ENCODE measurements at places on chromosomes 5 and 9. TPM values are rescaled to one million over a fixed set of nuclear protein-coding genes. Genes with fewer than 3 reads are reported as not detected.
A peak's percentile ranks its signal among the peaks of the same experiment; 100 is the strongest.

DNA sequence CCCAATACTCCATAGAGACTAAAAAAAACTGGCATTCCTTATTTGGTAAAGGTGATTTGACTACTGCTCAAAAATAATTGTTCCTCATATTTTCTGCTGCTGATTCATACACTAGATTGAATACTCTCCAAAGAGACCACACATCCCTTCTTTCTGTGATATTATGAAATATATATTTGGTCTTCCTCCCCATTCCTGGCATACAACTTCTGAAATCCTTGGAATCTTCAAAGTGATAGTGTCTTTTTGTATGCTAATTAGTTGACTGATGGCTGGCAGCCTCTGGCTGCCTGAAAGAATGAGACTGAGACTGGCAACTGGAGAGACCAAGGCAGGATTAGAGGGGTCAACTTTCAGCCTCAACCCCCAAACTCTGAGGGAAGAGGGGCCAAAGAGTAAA lies 348.0 kb upstream of the RFX3 start:
- H3K4me3 ChIP-seq = no peak overlapping the region
- H3K4me1 ChIP-seq = no peaks in the 10 kb centered on the region
- H3K27ac ChIP-seq = no peak overlapping the region
- no peak for DNase-seq
- H3K36me3 ChIP-seq = no peaks in the 10 kb centered on the region

GRCh38 chr5:86807046-86808031 lies 189.6 kb downstream of the COX7C start:
- no peaks in the 10 kb centered on the region for H3K27me3 ChIP-seq
- H3K27ac ChIP-seq = no peak overlapping the region
- H3K4me1 ChIP-seq = no peaks in the 10 kb centered on the region
- no peaks in the 10 kb centered on the region for H3K36me3 ChIP-seq

- no peak for DNase-seq
- H3K36me3 ChIP-seq = no peaks in the 10 kb centered on the region
- no peaks in the 10 kb centered on the region for H3K4me1 ChIP-seq
- no peaks in the 10 kb centered on the region for H3K27me3 ChIP-seq
- H3K27ac ChIP-seq = no peak overlapping the region
- H3K4me3 ChIP-seq = no peak overlapping the region
These were observed 792.7 kb upstream of the CHD1 start for GRCh38 chr5:99721506-99721905.

- H3K4me3 ChIP-seq = no peak overlapping the region
- no peaks in the 10 kb centered on the region for H3K27me3 ChIP-seq
- no peaks in the 10 kb centered on the region for H3K4me1 ChIP-seq
- no peaks in the 10 kb centered on the region for H3K36me3 ChIP-seq
- no peak for DNase-seq
These were observed 58.9 kb upstream of the ANKH start for GRCh38 chr5:14930486-14930885.

GRCh38 chr9:117704597-117704996 lies 394 bp downstream of the TLR4 start:
- peaks cover 8% of the 10 kb centered on the region for H3K4me1 ChIP-seq
- peak overlapping the region; percentile 62 for H3K27ac ChIP-seq
- no peaks in the 10 kb centered on the region for H3K36me3 ChIP-seq
- H3K4me3 ChIP-seq = peak overlapping the region; percentile 53

DNA sequence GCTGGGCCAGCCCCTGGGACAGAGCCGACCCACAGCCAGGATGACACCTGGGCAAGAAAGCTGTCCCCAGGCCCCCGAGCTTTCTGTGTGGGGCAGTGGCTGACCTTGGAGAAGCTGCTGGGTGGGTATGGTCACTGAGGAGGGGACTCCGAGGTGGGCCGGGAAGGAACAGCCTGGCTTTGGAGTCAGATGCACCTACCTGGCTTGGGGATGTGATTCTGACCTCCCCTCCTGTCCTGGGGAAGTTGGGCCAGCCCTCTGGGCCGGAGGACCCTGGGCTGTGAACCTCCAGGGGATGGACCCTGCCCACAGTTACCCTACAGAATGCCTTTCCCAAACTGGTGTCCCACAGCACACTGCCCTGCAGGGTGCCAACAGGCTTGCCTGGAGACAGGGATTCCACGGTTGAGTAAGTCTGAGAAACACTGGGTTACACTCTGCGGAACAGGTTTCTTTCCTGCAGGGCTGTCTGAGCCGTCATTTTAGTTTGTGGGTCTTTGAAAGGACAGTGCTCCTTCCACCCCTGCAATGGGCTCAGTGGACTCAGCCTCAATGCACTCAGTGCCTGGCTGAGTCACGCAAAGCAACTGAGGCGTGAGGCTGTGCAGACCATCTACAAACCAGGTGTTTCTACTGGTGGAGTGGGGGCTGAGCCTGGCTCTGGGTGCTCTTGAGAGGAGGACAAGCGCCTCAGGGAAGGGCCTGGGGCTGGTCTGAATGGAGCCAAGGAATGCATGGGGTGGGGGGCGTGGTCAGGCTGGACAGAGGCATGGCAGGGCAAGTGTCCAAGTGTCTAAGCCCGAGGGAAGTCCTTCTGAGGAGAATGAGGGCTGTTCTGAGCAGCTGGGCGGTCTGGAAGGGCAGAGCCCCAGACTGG lies 41.3 kb upstream of the PHYKPL start:
- no peak overlapping the region for H3K4me3 ChIP-seq
- H3K27ac ChIP-seq = no peak overlapping the region

DNA sequence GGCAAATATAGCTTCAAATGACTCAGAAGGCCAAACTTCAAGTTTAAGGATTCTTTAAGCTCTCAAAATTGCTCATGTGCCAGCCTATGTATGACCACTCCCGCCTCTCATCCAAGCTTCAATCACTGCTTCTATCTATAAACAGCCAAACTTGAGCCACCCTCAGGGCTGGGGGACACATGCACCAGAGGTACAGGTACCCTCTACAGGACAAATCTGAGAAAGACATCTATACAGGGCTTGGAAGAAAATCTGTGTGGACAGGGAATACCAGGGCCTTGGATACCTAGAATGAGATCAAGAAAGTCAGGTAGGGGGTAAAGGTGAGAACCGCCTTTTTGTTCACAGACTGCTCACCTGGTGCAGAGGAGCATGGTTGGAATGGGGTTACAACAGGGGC lies 217.9 kb downstream of the ATPSCKMT start:
- DNase-seq = no peak
- no peaks in the 10 kb centered on the region for H3K27me3 ChIP-seq
- no peak overlapping the region for H3K27ac ChIP-seq
- no peaks in the 10 kb centered on the region for H3K36me3 ChIP-seq
- H3K4me3 ChIP-seq = no peak overlapping the region

GRCh38 chr5:143776951-143777350 lies 35.0 kb upstream of the HMHB1 start:
- no peaks in the 10 kb centered on the region for H3K27me3 ChIP-seq
- H3K36me3 ChIP-seq = no peaks in the 10 kb centered on the region
- no peak for DNase-seq
- no peak overlapping the region for H3K4me3 ChIP-seq
- H3K27ac ChIP-seq = no peak overlapping the region
- H3K4me1 ChIP-seq = no peaks in the 10 kb centered on the region

DNA sequence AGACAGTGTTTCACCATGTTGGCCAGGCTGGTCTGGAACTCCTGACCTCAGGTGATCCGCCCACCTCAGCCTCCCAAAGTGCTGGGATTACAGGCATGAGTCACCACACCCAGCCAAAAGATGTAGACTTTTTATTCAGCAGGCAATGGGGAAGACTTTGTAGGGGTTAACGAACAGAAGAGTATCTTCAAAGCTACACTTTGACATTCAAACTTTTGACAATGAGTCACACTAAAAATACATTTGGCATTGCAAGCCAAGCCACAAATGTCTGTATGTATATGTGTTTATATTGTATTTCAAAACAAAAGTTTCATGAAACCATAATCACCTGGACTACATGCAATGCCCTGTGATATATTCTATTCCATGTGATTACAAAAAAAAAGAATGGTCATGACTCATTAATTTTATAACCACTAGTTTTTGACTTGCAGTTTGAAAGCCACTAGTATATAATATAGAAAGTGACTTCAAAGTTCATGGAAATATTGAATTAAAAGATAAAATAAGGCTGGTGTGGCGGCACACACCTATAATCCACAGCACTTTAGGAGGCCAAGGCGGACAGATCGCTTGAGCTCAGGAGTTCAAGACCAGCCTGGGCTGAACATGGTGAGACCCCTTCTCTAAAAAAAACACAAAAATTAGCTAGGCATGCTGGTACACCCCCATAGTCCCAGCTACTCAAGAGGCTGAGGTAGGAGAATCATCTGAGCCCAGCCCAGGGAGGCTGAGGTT lies 8.3 kb downstream of the DIMT1 start:
- H3K27me3 ChIP-seq = no peaks in the 10 kb centered on the region
- H3K4me1 ChIP-seq = no peaks in the 10 kb centered on the region
- no peak overlapping the region for H3K27ac ChIP-seq
- no peak for DNase-seq

Gene KLF4
- total RNA-seq = 3.9 TPM

Gene C9orf85
- 26.4 TPM for total RNA-seq

Gene TTC16
- not detected for total RNA-seq

Gene GLRA1
- not detected for total RNA-seq

Measured in SJCRH30 (cell line).